Activated CD8-positive, alpha-beta memory T cell treated with anti-CD3 and anti-CD28 coated beads, Interleukin-2, amount 10 ng/mL, durations not matched to agents 7 days and 5 days (primary cell): ENCODE measurements at places on chromosomes 12 and 14. TPM values are rescaled to one million over a fixed set of nuclear protein-coding genes. Genes with fewer than 3 reads are reported as not detected.

- H3K36me3 ChIP-seq = no peaks in the 10 kb centered on the region
- no peak overlapping the region for H3K4me3 ChIP-seq
- H3K4me1 ChIP-seq = no peaks in the 10 kb centered on the region
- H3K27ac ChIP-seq = no peak overlapping the region
- no peak for DNase-seq
Observed at GRCh38 chr12:25583545-25583944, 30.5 kb upstream of the LMNTD1 start.

- H3K36me3 ChIP-seq = peaks cover 46% of the 10 kb centered on the region
- H3K4me1 ChIP-seq = peaks cover 30% of the 10 kb centered on the region
- no peak overlapping the region for H3K27ac ChIP-seq
- H3K4me3 ChIP-seq = no peak overlapping the region
- H3K27me3 ChIP-seq = no peaks in the 10 kb centered on the region
- DNase-seq = no peak
Observed at GRCh38 chr12:10358131-10358530, 31.7 kb downstream of the KLRK1 start.

- H3K4me1 ChIP-seq = peaks cover 17% of the 10 kb centered on the region
- H3K27me3 ChIP-seq = peaks cover 38% of the 10 kb centered on the region
- peaks cover 15% of the 10 kb centered on the region for H3K36me3 ChIP-seq
- H3K4me3 ChIP-seq = peak overlapping the region; percentile 84
- DNase-seq = peak; percentile 79
Observed at GRCh38 chr14:21846227-21846885, 172.7 kb upstream of the OR4E1 start.

DNA sequence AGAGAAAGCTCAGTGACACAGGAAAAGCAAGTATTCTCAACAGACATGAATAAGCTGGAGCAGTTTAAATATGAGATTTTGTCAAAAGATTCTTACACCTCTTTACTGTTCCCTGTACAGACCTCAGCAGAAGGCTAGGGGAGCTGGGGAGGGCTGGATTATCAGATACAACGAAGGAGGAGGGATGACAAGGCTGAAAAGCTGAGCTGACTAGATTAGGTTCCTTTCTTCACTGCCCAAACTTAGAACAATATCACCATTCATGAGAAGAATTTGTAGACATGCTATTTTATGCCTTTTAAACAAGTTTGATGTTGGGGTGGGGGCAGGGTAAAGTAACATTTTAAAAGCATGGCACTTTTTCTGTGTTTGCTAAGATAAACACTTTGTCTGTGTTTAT, 611.1 kb downstream of the AACS start:
- H3K4me3 ChIP-seq = no peak overlapping the region
- no peak overlapping the region for H3K27ac ChIP-seq
- H3K36me3 ChIP-seq = no peaks in the 10 kb centered on the region

DNA sequence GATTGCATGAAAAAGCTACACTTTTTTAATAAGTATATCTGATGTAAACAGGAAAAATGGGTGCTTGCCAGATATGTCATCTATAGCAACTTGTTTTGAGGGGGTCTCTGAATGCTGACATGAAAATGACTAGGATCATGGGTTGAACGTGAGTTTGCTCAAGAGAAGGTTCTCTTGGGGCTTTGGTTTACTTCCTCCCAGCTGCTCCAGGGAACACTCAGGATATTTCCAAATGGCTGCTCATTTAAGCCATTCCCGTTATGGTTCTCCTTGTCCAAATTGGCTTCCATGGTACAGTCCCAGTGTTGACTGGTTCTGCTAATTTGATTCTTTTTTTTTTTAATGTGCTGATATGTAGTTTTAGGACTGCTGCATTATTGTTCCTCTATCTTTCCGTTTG, 118.3 kb downstream of the ETV6 start:
- peaks cover 20% of the 10 kb centered on the region for H3K36me3 ChIP-seq
- no peaks in the 10 kb centered on the region for H3K27me3 ChIP-seq
- DNase-seq = no peak
- peaks cover 65% of the 10 kb centered on the region for H3K4me1 ChIP-seq

The NANOG gene
- not detected for total RNA-seq

The CALM1 gene
- 673 TPM for total RNA-seq

The KLHDC1 gene
- 1.1 TPM for total RNA-seq

The ANKS1B gene
- 1.1 TPM for total RNA-seq
